ENCODE measurements at places on chromosomes 2 and 18.

- no peak for DNase-seq
Measured at GRCh38 chr2:143482771-143483170, 353.6 kb downstream of the ARHGAP15 start.

DNA sequence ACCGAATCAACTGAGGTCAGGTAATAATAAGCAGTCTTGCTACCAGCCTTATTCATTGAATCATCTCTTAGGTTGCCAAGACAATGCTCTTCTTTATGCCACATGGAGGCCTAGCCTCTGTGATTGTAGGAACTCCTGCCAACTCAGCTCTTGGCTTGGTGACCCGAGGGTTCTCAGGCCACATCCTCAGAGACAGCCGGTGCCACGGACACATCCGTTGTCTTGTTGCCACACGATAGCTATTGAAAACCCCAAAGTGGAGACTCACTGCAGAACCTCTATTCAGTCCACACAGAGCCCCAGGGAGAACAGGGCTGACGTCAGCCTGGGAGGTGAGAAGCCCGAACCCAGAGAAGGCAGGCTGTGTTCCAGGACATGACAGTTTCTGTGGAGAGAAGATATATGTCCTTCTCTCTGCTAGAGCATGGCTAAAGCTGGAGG, 53.5 kb upstream of the TGFA start:
- no peak for DNase-seq

- no peak for DNase-seq
Measured at GRCh38 chr2:111099402-111099801, 21.3 kb upstream of the BCL2L11 start.

DNA sequence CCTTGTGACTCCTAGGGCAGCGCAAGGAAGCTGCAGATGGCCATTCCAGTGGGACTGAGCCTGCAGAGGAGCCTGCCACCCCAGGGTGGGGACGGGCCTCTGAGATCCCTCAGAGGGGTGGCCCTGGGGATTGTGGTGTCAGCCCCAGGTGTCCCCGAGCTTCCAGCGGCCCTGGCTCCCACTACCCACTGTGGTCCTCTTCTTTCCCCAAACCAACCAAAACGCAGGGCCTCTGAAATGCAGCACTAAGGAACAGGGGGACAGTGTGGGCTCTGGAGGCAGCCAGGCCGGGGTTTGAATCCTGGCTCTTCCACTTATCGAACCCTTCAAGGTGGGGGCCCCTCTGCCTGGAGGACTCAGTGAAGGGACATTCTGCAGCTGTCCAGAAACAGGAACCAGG, 32.7 kb downstream of the ATOH8 start:
- DNase-seq, result no peak

- no peak for DNase-seq
Measured at GRCh38 chr2:204842661-204843485, 297.6 kb downstream of the PARD3B start.

DNA sequence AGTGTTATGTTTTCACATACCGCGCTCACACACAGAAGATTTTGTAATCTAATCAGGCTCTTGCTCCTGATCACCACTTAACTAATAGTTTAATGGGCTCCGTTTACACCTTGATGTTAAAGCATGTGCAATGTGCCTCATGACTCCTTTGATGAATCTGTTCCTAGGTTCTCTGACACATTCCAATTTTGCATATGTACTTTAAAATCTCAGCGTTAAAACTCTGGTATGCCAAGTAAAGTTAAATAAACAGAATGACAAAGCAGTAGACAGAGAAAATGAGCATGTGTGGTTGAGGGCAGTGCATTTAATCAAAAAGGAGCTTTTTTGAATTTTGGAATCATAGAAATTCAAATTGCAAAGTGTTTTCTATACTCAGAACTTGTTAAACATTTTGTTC, 96.4 kb downstream of the TCF4 start:
- DNase-seq, result no peak

- peak; percentile 31 for DNase-seq
Measured at GRCh38 chr2:160407393-160408172, 86.0 kb downstream of the RBMS1 start.

- no peak for DNase-seq
Measured at GRCh38 chr2:236396818-236397350, 132.7 kb upstream of the ASB18 start.

DNA sequence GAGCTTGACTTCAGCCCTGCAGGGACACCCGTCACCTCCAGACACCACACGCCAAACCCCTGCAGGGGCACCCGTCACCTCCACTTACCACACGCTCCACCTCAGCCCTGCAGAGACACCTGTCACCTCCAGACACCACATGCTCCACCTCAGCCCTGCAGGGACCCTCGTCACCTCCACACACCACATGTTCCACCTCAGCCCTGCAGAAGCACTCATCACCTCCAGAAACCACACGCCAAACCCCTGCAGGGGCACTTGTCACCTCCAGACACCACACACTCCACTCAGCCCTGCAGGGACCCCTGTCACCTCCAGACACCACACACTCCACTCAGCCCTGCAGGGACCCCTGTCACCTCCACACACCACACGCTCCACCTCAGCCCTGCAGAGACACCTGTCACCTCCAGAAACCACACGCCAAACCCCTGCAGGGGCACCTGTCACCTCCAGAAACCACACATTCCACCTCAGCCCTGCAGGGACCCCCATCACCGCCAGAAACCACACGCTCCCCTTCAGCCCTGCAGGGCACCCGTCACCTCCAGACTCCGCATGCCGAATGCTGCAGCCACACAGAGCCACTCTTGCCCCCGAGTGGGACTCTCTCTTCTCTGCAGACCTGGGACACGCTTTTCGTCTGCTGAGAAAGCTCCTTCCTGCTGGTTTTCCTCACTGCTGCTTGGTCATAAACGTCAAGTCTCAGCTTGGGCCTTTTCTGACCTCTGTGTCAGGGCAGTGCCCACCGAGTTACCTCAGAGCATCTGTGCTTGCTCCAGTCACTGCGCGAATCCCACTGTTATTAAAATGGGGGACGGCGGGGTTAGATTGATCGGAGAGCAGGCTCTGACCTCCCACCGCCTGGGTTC, 77.5 kb upstream of the SALL3 start:
- DNase-seq, result no peak

GRCh38 chr2:215535741-215536140, 99.9 kb upstream of the FN1 start:
- DNase-seq, result no peak

GRCh38 chr2:184444217-184444616, 154.1 kb upstream of the ZNF804A start:
- no peak for DNase-seq

DNA sequence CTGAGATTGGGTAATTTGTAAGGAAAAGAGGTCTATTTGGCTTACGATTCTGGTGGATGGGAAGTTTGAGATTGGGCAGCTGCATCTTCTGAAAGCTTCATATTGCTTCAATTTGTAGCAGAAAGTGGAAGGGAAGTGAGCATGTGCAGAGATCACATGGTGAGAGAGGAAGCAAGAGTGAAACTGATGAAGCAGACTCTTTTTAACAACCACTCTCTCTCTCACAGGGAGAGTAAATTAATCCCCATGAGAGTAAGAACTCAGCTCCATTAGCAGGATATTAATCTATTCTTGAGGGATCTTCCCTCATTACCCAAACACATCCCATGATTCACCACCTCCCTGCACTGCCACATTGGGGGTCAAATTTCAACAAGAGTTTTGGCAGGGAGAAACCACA, 298.5 kb upstream of the CELF4 start:
- no peak for DNase-seq

- DNase-seq, result peak; percentile 60
Measured at GRCh38 chr2:113965644-113966043, 75.8 kb downstream of the ACTR3 start.

Measured in NCI-H2081 (cell line).